ENCODE measurements at places on chromosomes 2 and 18. TPM values are rescaled to one million over a fixed set of nuclear protein-coding genes. Genes with fewer than 3 reads are reported as not detected.

Gene RRM2
- polyA plus RNA-seq: 15.2 TPM

Gene SERPINB4
- polyA plus RNA-seq: not detected

Gene ICOS
- 0.03 TPM for polyA plus RNA-seq

Gene TTR
- polyA plus RNA-seq: 510 TPM

Gene UGT1A4
- polyA plus RNA-seq: not detected

GRCh38 chr2:240234503-240234951, 94.1 kb upstream of the OTOS start:
- H3K4me1 ChIP-seq: peaks cover 15% of the 10 kb centered on the region
- H3K27me3 ChIP-seq: peaks cover 12% of the 10 kb centered on the region
- no peak overlapping the region for H3K27ac ChIP-seq
- H3K4me3 ChIP-seq: no peak overlapping the region
- no peak for DNase-seq
- no peaks in the 10 kb centered on the region for H3K36me3 ChIP-seq

- H3K27me3 ChIP-seq: peaks cover 6% of the 10 kb centered on the region
- DNase-seq: no peak
- H3K36me3 ChIP-seq: no peaks in the 10 kb centered on the region
- no peak overlapping the region for H3K27ac ChIP-seq
Measured at GRCh38 chr2:28590496-28591301, 94.8 kb downstream of the PLB1 start.

- H3K4me3 ChIP-seq: no peak overlapping the region
- DNase-seq: no peak
- no peak overlapping the region for H3K27ac ChIP-seq
- H3K4me1 ChIP-seq: no peaks in the 10 kb centered on the region
- H3K36me3 ChIP-seq: no peaks in the 10 kb centered on the region
Measured at GRCh38 chr2:17790536-17790935, 25.7 kb upstream of the MSGN1 start.

GRCh38 chr18:63138436-63139340, 180.9 kb downstream of the BCL2 start:
- H3K27ac ChIP-seq: no peak overlapping the region
- DNase-seq: no peak

DNA sequence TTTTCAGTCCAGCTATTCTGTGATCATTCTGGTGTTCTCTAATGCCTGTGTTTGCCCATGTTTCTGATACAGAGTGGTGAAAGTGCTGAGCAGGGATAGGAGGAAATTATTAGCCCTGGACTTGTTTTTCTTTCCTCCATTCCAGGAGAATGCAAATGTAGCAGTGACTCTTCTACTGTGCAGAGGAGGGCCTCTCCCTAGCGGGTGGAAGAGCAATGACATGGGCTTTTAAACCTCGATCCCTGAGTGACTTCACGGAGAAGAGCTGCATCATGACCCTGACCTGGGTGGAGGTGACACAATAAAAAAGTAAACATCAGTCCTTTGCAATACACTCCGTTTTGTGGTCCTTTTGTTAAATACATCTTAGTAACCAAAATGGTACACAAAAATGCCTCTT, 68.0 kb upstream of the NETO1 start:
- no peaks in the 10 kb centered on the region for H3K4me1 ChIP-seq
- no peak for DNase-seq
- H3K27ac ChIP-seq: no peak overlapping the region
- H3K27me3 ChIP-seq: no peaks in the 10 kb centered on the region
- no peaks in the 10 kb centered on the region for H3K36me3 ChIP-seq

DNA sequence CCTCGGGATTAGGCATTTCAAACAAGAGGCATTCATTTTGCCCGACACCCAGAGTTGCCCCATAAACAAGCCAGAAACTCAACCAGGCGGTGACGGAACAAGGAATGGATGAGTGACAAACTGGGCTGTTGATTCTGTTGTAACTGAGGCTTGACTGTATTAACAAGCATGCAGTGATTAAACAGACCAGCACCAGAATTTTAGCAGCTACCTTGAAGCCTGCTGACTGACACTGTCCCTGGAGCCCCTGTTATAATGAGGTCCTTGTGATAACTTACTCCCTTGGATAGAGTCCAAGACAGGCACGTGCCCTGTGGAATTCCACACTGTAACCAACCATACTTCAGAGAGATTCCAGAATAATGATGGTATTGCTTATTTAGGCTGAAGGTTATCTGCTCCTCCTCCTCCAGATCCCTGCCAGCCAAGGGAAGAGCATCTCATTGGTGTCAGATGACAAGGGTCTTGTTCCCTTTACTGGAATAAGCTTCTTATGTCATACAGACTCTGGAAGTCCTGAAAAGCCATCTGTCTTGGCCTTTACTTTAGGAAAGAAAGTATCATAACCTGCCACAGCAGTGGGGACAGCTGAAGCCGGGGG, 97.1 kb upstream of the RMDN2 start:
- no peak overlapping the region for H3K4me3 ChIP-seq
- H3K27ac ChIP-seq: no peak overlapping the region
- H3K36me3 ChIP-seq: no peaks in the 10 kb centered on the region
- DNase-seq: peak; percentile 78
- H3K27me3 ChIP-seq: 0 out of 3 replicates have a peak, but pooled peaks cover 9% of the 10 kb centered on the region
- peaks cover 13% of the 10 kb centered on the region for H3K4me1 ChIP-seq

DNA sequence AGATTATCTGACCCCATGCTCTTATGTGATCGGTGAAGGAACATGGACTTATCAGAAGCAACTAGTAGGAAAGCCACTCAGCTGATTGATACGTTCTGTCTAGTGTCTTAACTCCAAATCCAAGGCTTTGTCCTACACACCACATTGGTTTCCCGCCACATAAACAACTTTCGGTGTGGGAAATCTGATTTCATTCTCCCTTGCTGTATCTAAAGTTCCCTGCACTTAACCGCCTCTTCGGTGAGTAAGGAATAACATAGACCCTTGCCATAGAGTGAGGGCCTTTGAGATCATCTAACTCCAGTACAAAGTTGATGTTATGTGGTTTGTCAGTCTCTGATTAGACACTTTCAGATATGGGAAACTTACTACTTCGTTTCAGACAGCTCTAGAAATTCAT, 538.2 kb upstream of the TNP1 start:
- H3K27ac ChIP-seq: no peak overlapping the region
- H3K36me3 ChIP-seq: no peaks in the 10 kb centered on the region
- DNase-seq: no peak
- no peaks in the 10 kb centered on the region for H3K27me3 ChIP-seq
- H3K4me3 ChIP-seq: no peak overlapping the region

GRCh38 chr2:189163889-189164288, 15.7 kb downstream of the COL5A2 start:
- no peaks in the 10 kb centered on the region for H3K27me3 ChIP-seq
- H3K4me3 ChIP-seq: no peak overlapping the region
- DNase-seq: no peak
- H3K27ac ChIP-seq: no peak overlapping the region
- 0 out of 2 replicates have a peak, but pooled peaks cover 2% of the 10 kb centered on the region for H3K4me1 ChIP-seq
- no peaks in the 10 kb centered on the region for H3K36me3 ChIP-seq

DNA sequence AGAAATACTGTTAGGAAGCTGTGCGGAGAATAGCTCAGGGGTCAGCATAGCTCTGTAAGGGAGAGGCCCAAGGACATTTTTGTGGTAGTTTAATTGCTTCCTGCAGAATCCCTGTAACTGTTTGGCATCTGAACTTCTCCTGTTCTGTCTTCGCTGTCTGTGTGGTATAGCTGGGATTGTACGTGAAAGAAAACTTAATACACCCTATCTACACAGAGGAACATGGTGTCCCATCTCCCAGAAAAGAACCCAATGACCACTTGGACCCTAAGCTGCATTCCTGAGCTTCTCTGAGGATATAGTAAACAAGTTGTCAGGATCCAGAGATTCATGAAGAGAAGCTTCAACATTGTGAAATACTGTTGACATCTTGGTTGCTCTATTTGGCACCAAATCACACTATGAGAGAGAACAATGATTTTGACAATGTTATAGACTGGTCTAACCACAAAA, 81.3 kb downstream of the CDC42EP3 start:
- H3K36me3 ChIP-seq: no peaks in the 10 kb centered on the region
- no peak for DNase-seq
- H3K4me3 ChIP-seq: no peak overlapping the region
- H3K27me3 ChIP-seq: no peaks in the 10 kb centered on the region

- peaks cover 16% of the 10 kb centered on the region for H3K27me3 ChIP-seq
- H3K36me3 ChIP-seq: no peaks in the 10 kb centered on the region
- no peak for DNase-seq
- peaks cover 22% of the 10 kb centered on the region for H3K4me1 ChIP-seq
Measured at GRCh38 chr2:44957656-44958327, 16.3 kb downstream of the SIX3 start.

DNA sequence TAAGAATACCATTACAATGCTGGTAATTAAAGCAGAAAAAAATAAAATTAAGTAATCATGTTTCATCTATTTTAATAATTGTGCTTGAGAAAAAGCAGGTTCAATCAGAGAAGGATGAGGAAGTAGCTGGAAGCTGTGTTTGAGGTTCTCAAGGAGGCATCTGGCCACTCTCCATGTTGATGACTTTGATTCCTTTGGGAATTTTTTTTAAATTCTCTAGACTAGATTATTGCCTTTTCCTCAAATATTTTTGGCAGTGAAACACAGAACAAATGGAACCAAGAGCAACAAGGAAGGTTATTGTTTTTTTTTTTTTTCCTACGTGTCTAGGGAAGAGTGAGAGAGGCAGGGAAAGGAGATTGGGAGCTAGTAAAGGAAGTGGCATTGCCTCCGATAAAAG, 99.9 kb upstream of the NRP2 start:
- H3K36me3 ChIP-seq: no peaks in the 10 kb centered on the region
- no peak overlapping the region for H3K27ac ChIP-seq
- no peak overlapping the region for H3K4me3 ChIP-seq
- no peaks in the 10 kb centered on the region for H3K27me3 ChIP-seq
- no peaks in the 10 kb centered on the region for H3K4me1 ChIP-seq

DNA sequence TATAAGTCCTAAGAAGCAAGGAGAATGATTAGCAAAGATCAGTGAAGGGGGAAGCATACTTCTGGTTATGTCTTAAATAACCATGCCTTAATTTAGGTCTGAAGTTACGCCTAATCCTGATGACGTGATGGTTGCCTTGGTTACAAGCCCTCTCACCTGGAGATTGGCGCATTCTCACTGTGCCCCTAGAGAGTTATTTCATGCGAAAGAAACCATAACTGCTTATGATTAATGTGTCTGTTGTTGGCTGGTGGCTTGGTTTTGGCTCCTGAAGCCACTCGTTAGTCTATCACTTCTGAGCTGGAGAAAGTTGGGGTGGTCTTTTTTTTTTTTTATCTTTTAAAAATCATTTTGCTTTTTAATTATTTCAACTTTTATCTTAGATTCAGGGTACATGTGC, 47.0 kb downstream of the TNFRSF11A start:
- H3K27ac ChIP-seq: no peak overlapping the region
- H3K36me3 ChIP-seq: peaks cover 10% of the 10 kb centered on the region
- H3K4me3 ChIP-seq: no peak overlapping the region
